Glutamatergic neuron (in vitro differentiated cells): ENCODE measurements at places on chromosomes 4 and X. TPM values are rescaled to one million over a fixed set of nuclear protein-coding genes. Genes with fewer than 3 reads are reported as not detected.

DNA sequence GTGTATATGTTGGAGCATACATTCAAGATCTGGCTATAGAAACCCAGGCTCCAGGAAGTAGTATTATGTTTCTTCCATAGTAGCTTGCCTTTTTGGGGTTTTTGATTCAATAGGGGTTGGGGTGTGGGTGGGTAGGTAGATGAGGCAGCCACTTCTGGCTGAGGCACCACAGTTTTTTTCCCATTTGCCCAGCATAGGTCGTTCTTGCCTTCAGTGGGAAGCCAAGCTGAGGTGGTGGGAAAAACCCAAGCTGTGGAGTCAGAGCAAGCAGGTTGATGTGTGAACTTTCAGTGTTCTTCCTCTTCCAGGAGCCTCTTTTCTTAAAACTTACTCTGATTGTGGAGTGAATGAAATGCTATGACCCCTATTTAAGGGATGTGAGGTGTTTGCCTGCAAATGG, 67.0 kb upstream of the RPS6KA3 start:
- DNase-seq, result no peak

- DNase-seq, result no peak
Observed at GRCh38 chrX:47244676-47245075, 11.9 kb downstream of the USP11 start.

GRCh38 chr4:8289151-8289750, 19.7 kb downstream of the HTRA3 start:
- peak; percentile 5 for DNase-seq

- no peak for DNase-seq
Observed at GRCh38 chrX:137431693-137432488, 134.0 kb upstream of the ZIC3 start.

DNA sequence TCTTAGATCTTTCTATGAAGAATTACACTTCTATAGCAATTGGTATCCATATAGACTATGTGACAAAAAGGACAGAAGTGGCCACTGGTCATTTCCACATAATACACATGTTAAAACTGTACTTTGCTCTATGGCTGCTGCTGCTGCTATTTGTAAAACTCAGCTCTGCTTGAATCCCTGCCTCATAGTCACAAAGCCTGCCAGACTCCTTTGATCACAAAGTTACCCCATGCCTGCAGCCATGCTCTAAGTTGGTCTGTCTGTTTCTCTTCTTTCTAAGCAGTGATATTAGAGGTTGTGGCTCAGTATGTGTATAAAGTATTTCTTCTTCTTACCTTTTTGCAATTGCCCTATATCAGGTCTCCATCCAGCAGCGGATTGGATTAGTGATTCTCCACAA, 210.9 kb downstream of the GRID2 start:
- DNase-seq, result no peak

CSAG1 gene
- 0.98 TPM for total RNA-seq

GRCh38 chr4:177938226-177938625, 496.0 kb upstream of the AGA start:
- no peak for DNase-seq

- no peak for DNase-seq
Observed at GRCh38 chrX:47186096-47186740, 7.4 kb upstream of the UBA1 start.

GRCh38 chr4:105068516-105068915, 78.2 kb upstream of the TET2 start:
- no peak for DNase-seq

VCX gene
- 1.1 TPM for total RNA-seq

CT45A2 gene
- not detected for total RNA-seq

RAPGEF2 gene
- 58.4 TPM for total RNA-seq

DNA sequence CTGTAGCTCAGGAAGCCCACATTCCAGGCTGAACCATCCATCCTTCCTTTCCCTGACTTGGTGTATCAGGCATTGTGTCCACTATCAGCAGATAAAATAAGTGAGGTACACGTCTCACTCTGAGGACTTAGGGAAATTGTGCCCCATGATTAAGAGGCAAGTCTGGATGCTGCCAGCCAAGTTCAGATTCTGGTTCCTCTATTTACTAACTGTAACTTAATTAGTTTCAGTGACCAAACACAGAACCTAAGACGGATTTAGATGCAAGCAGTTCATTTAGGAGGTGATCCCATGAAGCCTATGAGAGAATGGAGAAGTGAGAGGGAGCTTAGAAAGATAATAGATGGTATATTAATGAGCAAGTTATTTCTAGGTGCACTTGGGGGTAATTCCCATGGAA, 56.6 kb upstream of the PACRGL start:
- no peak for DNase-seq

- DNase-seq, result no peak
Observed at GRCh38 chr4:159283696-159284095, 180.8 kb downstream of the RAPGEF2 start.

GRCh38 chr4:81272671-81273070, 57.6 kb upstream of the PRKG2 start:
- DNase-seq, result no peak

DNA sequence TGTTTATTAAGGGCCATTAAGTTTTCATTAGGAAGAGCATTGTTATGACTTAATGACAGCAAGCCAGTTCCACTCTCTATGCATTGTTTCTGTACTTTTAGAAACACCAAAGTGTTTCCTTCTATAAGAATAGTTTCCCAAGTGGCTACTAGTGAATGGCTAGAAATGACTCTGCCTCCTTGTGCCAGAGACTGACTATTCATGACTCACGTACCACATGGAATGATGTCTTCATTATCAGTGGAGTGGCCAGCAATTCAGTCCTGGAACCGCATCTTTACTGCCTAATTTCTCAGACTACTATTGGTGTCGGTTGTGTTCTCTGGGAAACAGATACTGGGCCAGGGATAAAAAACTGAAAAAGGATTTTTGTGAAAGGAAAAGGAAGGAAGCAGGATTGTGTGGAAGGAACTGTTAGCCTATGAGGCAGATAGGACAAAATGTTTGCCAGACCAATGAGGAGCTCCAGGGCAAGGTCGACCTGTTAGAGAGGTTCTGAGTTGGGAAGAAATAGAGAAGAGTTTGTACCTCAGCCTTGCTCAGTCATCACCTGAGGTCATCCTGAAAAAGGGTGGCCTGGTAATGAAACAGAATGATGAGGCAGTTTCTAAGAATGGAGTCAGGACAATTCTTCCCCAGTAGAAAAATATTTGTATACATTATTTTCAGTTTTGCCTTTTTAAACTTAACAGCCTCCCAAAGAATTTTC, 218.6 kb downstream of the SPCS3 start:
- no peak for DNase-seq

SPATA4 gene
- total RNA-seq, result not detected

H2BW2 gene
- not detected for total RNA-seq

DNA sequence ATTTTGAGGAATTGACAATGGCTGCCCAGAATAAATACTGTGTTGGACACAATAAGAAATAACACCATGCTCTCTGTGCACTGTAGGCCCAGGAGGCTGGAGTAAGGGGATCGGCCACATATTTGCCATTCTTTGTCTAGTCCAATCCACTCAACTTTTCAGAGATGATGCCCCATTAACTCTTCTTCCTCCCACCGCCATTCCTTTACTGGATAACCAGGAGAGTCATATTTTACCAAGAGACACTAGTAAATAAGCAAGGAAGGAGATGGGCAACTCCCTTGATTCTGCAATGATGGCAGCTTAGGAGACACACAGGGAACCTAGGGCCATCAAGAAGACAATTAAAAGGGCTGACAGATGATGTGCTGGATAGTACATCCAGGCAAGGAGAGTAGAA, 87.9 kb upstream of the GPC3 start:
- DNase-seq, result no peak

- no peak for DNase-seq
Observed at GRCh38 chr4:71692198-71692597, 91.7 kb downstream of the GC start.

DNA sequence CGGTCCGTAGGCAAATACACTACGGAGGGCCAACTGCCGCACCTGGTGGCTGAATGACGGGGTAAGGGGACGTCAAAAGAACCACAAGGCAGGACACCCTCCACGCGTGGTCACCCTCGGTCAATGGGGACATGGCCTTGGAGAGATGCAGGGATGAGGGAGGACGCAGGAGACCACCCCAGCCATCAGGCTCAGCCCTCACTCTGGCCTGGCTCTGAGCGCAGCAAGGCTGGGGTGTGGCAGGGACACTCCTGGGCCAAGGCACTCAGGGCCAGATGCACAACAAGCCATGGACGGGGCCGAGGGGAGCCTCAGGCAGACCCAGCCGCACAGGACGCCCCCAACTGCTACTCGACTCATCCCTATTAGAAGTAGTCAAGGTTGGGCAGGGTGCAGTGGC, 36.5 kb downstream of the GAK start:
- DNase-seq, result no peak

- DNase-seq, result peak; percentile 40
Observed at GRCh38 chrX:151694661-151695582, at the start of gene PRRG3. TSS of gene PRRG3 (plus strand) at chrX:151695458. CDS start at chrX:151698815, 3,357 bp downstream.

DNA sequence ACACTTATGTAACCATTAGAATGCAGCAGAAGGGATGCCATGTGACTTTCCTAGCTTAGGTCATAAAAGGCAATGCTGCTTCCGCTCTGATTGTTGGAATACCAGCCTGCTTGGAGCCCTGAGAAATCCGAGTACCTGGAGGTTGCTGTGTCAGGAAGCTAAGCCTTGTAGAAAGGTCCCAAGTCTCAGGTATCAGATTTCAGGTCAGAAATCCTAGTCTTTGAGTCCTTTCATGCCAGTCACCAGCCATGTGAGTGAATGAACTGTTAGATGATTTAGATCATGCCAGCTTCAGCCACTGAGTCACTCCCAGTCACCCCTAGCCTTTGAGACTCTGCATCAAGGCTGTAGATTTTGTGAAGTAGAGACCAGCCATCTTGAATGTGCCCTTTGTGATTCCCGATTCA, 23.5 kb downstream of the RAP1GDS1 start:
- no peak for DNase-seq

DNA sequence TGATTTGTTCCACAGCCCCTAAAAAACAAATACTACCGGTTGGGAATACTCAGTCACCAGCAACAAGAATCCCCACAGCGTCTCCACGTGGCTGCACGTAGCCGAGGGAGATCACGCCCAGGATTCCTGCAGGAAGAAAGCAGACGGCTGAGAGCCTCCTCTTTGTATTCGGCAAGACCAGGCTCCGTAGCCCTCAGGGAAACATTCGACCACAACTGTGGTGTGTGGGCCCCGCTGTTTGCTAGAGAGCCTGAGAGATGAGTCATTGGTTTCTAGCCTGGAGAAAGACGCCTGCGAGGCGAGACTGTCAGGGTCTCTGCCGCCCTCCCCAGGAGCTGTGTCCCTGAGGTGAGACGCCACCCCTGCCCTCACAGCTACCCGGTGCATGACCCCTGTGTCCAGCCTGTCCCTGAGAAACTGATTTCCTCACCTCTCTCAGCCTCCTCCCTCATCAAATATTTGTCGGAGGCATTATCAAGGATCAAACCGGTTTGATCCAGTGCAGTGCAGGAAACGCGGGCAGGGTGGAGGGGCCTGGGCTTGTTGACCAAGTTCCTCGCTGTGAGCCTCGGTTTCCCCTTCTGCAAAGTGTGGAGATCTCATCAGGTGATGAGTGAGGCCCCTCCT, 4.7 kb upstream of the S100P start:
- DNase-seq, result peak; percentile 77

DNA sequence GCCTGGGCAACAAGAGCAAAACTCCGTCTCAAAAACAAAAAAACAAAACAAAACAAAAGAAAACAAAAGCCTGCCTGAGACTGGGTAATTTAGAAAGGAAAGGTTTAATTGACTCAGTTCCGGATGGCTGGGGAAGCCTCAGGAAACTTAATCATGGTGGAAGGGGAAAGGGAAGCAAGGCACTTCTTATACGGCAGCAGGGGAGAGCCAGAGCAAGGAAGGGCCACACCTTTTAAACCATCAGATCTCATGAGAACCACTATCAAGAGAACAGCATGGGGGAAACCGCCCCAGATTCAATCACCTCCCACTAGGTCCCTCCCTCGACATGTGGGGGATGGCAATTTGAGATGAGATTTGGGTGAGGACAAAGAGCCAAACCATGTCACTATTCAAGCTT, 122.2 kb downstream of the UBE2K start:
- DNase-seq, result no peak

GLRA3 gene
- total RNA-seq, result not detected

DNA sequence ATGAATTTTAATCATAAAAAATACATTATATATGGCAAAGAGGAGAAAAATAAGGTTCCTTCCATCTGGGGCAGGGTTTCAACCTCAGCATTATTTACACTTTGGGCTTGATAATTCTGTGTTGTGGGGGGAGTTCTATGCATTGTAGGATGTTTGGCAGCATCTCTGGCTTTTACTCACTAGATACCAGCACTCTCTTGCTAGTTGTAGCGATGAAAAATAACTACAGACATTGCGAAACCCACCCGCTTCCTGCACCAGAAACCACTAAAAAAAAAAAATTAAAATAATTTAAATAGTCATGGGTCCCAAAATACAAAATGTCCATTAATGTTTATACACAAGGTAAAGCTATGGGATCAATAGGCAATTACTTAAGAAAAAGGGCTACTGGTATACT, 52.7 kb downstream of the PPP3CA start:
- no peak for DNase-seq

DNA sequence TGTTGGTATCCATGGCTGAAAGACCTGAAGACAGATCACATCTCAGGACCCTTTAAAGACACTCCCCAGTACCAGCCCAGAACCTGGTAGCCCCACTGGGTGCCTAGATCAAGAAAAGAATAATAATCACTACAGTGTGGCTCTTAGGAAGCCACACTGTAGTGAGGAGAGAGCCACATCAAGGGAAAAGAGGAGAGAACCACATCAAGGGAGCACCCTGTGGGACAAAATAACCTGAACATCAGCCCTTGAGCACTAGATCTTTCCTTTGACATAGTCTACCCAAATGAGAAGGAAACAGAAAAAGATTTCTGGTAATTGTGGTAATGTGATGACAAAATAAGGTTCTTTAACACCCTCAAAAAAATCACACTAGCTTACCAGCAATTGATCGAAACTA, 15.3 kb downstream of the RTL3 start:
- DNase-seq, result no peak

GRCh38 chr4:126568652-126569570, 1063.8 kb upstream of the INTU start:
- DNase-seq, result no peak

ZGRF1 gene
- 18.5 TPM for total RNA-seq

DNA sequence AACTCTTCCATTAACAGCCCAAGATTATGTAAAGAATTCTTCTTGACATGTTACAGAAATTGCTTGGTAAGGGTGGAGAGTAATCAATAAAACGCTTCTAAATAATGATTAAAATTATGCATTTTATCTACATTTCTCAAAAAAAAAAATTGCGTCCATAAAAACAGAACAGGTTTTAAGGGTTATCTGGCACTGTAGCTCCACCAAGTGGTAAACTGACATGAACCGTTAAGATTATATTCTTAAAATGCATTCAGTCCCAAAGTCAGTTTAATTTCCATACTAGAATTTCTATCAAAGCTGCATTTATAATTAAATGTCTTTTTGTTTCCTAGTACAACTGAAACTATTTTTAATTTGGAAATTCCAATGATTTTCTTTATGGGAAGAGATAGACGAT, 214.0 kb upstream of the UGT8 start:
- DNase-seq, result no peak

GRCh38 chr4:32569861-32570260, 1849.7 kb downstream of the PCDH7 start:
- no peak for DNase-seq

POU3F4 gene
- 1.8 TPM for total RNA-seq

VSIG1 gene
- not detected for total RNA-seq
